ENCODE measurements at places on chromosomes 3 and 15. TPM values are rescaled to one million over a fixed set of nuclear protein-coding genes. Genes with fewer than 3 reads are reported as not detected.
A peak's percentile ranks its signal among the peaks of the same experiment; 100 is the strongest.

- H3K4me3 ChIP-seq = no peak overlapping the region
- H3K27ac ChIP-seq = no peak overlapping the region
- H3K27me3 ChIP-seq = no peaks in the 10 kb centered on the region
- DNase-seq = no peak
- no peaks in the 10 kb centered on the region for H3K36me3 ChIP-seq
- H3K4me1 ChIP-seq = peaks cover 26% of the 10 kb centered on the region
Measured at GRCh38 chr15:29937956-29938355, 115.7 kb upstream of the TJP1 start.

TMC3 gene
- total RNA-seq = not detected

DNA sequence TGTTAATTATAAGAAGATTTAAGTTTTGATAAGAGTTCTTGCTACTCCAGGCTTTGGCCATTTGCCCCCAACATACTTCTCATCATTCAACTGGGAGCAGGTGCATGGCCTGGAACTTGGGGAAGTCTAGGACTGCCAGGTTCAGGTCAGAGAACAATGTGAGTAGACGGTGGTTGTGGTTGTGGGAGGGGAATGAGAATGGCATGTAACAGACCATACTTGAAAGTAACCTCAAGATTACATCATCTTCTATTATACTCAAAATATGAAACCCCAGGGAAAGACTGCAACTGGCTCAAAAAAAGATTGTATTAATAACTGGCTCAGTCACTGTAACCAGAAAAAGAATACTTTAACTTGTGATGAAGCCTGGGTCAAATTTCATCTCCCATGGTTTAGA is 364.9 kb upstream of the DPPA4 start:
- H3K4me1 ChIP-seq = peaks cover 8% of the 10 kb centered on the region
- no peaks in the 10 kb centered on the region for H3K27me3 ChIP-seq
- DNase-seq = peak; percentile 38
- no peak overlapping the region for H3K4me3 ChIP-seq
- H3K36me3 ChIP-seq = no peaks in the 10 kb centered on the region

DNA sequence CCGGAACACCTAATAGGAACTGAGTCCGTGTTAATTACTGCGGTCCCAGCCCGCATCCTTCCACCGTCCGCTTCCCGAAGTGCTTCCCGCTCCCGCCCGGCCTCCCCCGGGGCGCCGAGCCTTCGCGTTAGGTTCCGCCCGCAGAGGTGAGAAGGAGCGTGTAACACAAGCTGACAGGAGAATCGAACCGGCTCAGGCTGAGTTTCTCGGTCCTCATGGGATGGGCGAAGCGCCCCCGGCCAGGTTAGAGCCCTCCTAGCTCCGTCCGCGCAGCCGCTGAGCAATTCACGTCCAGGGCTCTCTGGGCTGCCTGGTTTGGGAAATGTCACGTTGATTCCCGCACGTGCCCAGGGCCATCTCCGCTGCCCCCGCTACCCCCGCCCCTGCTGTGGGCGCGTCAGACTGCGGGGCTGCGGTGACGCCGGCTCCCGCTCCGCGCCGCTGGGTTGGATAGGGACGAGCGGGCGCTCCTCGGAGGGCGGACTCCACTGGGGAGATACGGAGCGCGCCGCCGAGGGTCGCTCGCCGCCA is 954 bp downstream of the CLDN11 start:
- H3K27me3 ChIP-seq = no peaks in the 10 kb centered on the region
- no peak for DNase-seq
- H3K27ac ChIP-seq = no peak overlapping the region
- no peak overlapping the region for H3K4me3 ChIP-seq
- H3K4me1 ChIP-seq = peaks cover 8% of the 10 kb centered on the region

GRCh38 chr15:35963326-35963725 is 417.4 kb upstream of the DPH6 start:
- H3K4me1 ChIP-seq = no peaks in the 10 kb centered on the region
- no peak for DNase-seq

All from Calu3 (cell line).